GDM1 (cell line): ENCODE measurements at places on chromosomes 3 and 15.

DNA sequence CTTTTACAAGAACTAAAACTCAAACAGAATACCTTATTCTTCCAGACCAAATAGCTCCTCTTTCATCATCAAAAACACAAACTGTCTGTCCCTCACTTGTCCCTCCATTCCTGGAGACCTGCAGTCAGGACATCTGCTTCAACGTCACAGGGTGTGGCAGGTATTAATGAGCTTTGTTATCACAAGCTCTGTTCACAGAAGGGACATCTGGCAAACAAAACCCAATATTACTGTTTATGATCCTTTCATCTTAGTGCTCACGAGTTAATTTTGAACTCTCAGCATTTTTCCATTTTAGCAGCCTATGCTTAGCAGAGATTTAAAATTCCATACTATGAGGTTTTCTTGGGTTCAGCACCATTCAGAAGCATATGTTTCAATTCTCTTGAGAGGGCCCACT is 32.9 kb downstream of the AP3S2 start:
- DNase-seq, result no peak

- DNase-seq, result no peak
Measured at GRCh38 chr15:85027421-85027820, 45.8 kb downstream of the PDE8A start.

DNA sequence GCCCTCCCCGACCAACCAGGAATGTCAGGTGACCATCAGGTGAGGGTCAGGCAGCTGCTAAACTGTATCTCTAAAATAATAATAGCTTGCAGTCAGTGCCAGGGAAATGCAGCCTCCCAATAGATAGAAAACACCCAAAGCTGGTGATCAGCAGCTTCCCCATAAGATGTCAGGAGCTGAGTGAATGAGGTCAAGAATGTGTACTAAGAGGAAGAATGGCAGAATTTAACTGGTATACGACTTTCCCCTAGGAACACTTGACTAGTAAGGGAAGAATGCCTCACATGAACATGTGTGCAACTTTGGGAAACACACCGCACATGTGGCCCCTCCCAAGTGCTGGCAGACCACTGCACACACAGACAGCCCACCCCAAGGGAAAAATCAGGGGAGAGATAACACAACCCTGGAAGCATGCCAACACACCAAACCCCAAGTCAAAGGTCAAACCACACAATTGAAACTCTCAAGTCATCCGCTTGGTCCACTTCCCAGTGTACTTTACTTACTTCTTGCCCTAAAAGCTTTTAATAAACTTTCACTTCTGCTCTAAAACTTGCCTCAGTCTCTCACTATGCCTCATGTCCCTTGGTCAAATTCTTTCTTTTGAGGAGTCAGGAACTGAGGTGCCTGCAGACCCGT is 806.5 kb downstream of the OTOL1 start:
- no peak for DNase-seq

- no peak for DNase-seq
Measured at GRCh38 chr3:122957707-122958689, 69.6 kb downstream of the SEMA5B start.

DNA sequence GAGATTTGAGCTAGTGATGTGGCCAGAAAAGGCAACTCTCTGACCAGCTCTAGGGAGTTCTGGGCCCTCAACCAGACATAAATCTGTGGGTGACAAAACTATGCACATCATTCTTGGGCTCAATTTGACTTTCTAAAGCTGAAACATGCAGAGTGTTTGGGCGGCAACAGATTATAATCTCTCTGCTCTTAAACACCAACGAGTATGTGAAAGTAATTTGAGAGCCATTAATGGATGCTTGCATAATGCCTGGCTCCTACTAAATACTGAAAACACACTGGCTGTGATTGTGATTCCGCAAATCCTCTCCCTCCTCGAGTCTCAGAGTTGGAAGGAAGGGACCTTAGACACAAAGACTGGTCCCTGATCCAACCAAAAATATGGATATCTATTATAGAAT is 186.7 kb downstream of the UACA start:
- no peak for DNase-seq

- no peak for DNase-seq
Measured at GRCh38 chr15:74826364-74826819, at the start of gene CPLX3. Gene CPLX3, plus strand, starts transcription at chr15:74826627. Its CDS starts 77 bp downstream, at chr15:74826704.

DNA sequence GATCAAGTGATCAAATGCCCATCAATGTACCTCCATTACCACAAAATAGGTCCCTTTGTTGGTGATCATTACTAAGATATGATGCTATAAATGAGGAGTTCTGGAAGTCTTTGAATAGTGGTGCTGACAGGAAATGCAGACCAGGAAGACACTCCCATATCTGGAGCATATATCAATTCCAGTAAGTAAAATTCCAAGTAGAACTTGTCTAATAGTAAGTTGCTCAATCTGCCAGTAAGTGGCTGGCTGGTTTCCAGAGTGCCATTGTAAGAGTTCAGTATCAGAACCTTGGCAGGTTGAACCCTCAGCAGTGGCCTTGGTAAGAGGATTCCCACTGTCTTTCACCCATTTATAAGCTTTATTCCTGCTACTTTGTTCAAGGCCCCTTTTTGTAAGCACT is 379.9 kb upstream of the RBMS3 start:
- no peak for DNase-seq

- no peak for DNase-seq
Measured at GRCh38 chr3:195095035-195095703, 175.8 kb downstream of the XXYLT1 start.

- DNase-seq, result no peak
Measured at GRCh38 chr15:87419344-87419743, 837.2 kb downstream of the NTRK3 start.

DNA sequence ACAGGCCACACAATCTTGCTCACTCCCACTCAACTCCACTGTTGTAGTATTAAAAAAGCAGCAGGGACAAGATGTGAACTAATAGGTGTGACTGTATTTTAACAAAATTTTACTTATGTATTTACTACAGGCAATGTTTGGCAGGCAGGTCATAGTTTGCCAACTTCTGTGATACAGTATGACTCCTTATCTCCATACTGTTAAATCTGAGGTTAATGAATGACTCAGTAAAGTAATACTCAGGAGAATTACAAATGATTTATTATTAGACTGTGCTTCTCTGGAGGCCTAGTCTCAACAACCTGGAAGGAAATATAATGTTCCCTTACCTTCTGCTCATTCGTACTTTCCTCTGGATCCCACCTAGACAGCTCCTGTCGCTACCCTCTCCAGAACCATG is 258.6 kb upstream of the KCNMB2 start:
- DNase-seq, result no peak

DNA sequence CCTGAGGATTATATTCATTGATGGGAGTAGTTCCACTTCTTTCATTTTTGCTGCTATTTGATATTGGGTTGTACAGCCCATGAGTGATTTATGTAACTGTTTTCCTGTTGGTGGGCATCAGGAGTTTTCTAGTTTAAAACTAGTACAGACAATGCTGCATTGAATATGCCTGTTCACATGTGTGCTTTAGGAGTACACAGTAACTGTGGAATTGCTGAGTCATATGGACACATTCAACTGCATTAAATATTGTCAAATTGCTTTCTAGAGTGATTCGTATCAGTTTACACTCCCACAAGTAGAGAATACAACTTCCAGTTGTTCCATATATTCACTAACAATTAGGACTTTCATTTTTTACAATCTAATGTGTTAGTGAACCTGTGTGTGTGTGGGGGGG is 59.8 kb upstream of the THSD4 start:
- DNase-seq, result no peak

DNA sequence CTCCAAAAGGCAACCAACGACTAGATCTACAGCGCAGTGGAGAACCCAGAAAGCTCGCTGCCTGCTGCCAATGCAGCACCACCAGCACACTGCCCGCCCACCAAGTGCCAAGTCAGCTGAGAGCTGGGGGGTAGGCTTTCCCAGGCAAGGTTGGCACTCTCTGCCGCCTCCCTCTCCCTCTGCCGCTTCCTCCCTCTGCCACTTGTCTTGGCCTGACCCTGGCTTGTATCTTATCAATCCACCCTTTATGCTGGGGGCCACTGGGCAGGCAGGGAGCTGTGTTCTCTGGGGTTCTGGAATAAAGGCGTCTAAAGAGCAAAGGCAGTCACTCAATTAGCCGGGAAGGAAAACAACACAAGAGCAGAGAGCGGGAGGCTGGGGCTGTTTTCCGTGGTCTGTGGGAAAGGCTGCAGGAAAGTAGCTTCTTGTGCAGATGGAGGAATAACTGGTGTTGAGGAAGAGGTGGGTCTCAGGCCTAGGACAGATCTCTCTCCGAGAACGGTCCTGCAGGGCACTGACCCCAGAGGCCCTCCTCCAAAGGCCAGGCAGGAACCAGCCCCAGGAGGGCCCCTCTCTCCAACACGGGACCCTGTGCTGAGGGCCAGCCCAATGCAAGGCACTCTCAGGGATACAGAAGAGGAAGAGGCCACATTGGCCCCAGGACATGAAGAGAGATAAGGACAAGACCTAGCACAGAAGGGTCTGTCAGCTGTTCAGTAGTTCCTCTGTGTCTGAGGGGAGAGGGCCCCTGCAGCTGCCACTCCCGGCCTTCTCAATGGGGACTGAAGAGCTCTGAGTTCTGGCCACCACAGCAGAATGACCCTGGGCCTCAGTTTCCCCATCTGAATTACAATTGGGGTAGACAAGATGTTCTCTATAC is 30.8 kb downstream of the ACSBG1 start:
- DNase-seq, result no peak

GRCh38 chr3:25863011-25863415 is 73.1 kb downstream of the OXSM start:
- DNase-seq, result no peak

- DNase-seq, result no peak
Measured at GRCh38 chr3:171236265-171237008, 209.9 kb upstream of the SLC2A2 start.

DNA sequence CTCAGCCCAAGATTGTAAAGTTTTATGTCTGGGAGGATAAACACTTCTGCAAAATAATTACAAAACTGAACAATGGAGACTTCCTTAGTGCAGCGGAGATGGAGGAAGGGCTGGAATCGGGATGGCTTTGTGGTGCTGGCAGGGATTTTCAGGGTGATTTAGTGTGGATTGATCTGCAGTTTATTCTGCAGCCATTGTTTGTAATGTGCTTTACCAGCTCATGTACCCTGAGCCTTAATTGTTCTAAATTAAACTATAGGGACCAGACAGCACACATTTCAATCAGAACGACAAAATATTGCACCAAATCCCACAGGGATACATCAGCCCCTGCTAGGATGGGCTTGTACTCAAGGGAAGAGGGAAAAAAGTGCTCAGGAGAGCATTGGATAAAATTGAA is 103.2 kb upstream of the ONECUT1 start:
- no peak for DNase-seq

DNA sequence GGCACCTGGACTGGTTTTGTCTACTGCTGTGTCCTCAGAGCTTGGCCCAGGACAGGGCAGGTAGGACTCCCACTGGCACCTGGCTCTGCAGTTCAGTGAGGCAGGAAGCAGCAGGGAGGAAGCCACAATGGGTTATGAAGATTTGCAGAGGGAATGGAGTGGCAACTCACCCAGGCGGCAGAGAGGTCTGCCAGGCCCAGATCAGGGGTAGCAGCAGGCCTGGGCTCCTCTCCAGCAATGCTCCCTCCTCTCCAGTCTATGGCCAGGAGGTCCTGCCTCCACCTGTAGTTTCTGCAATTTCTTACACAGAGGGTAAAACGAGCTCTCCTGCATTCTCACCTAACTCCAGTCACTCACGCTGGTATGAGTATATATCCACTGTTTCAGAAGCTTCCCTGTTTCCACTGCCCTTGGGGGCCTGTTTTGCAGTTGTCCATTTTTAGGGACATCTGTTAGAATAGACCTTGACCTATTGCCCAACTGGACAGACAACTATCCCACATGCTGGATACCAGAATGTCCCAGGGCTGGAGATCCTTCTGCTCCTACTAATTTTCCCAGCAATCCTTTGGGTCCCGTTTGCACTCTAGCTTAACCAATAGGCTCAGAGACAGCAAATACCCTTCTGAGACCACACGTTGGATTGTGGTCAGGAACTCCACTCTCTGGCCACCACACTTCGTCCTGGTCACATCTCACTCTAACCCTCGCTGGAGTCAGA is 35.2 kb downstream of the HMCES start:
- DNase-seq, result no peak

DNA sequence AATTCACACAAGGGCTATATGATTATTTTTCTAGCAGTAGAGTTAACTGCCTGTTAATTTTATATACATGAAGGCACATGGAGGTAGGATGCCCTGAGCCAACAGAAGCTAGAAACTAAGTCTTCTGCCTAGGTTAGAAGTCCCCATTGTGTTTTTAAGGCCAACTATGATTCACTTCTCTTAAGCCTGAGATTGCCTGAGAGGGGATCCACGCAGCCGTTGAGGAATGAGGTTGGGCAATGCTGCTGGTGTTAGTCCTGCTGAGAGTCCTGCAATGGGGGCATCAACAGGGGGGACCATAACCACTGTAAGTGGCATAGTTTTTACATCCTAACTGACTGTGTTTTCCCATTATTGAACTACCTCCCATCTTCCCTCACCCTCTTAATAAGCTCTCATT is 60.1 kb upstream of the PFN2 start:
- DNase-seq, result no peak

- no peak for DNase-seq
Measured at GRCh38 chr3:107599772-107600145, 77.0 kb downstream of the BBX start.

DNA sequence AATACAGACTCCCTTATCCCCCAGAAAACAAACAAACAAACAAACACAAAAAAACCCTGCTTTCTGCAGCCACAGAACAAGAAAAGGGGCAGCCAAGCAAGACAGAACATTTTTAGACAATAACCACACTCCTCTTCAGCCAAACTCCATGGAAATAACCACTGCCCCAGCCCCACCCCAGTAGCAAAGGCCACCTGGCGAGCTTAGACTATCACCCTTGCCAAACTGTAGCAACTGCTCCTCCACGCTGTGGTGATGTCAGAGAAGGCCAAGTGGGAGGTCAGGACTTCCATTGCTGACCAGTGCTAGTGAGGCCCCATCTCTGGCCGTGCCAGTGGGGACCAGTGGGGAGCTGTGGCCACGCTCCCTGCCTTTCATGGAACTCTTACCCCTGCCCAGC is 60.3 kb upstream of the CHRNA7 start:
- no peak for DNase-seq

GRCh38 chr3:116824208-116824607 is 114.6 kb downstream of the TUSC7 start:
- no peak for DNase-seq

- no peak for DNase-seq
Measured at GRCh38 chr15:31369727-31370126, 43.1 kb downstream of the KLF13 start.

GRCh38 chr15:72982714-72983113 is 69.5 kb upstream of the NEO1 start:
- DNase-seq, result no peak

- no peak for DNase-seq
Measured at GRCh38 chr3:4408958-4409357, 58.1 kb downstream of the SUMF1 start.

- DNase-seq, result no peak
Measured at GRCh38 chr3:56443372-56443771, 24.9 kb downstream of the ERC2 start.
